ENCODE measurements at places on chromosomes 7 and 10. TPM values are rescaled to one million over a fixed set of nuclear protein-coding genes. Genes with fewer than 3 reads are reported as not detected.

The CYP2C9 gene
- total RNA-seq, result 0.55 TPM

The NRCAM gene
- total RNA-seq, result 5.0 TPM

The TMEM176B gene
- total RNA-seq, result 0.73 TPM

The HECW1 gene
- total RNA-seq, result not detected

The CLRN3 gene
- total RNA-seq, result not detected

The LRRC61 gene
- 21.2 TPM for total RNA-seq

The DENND2A gene
- total RNA-seq, result 0.09 TPM

The SLC13A4 gene
- total RNA-seq, result not detected

The PRLHR gene
- not detected for total RNA-seq

The DEPP1 gene
- 0.66 TPM for total RNA-seq

The NUTM2B gene
- total RNA-seq, result 1.4 TPM

- DNase-seq, result no peak
Observed at GRCh38 chr10:21810582-21811244, 192.8 kb downstream of the DNAJC1 start.

DNA sequence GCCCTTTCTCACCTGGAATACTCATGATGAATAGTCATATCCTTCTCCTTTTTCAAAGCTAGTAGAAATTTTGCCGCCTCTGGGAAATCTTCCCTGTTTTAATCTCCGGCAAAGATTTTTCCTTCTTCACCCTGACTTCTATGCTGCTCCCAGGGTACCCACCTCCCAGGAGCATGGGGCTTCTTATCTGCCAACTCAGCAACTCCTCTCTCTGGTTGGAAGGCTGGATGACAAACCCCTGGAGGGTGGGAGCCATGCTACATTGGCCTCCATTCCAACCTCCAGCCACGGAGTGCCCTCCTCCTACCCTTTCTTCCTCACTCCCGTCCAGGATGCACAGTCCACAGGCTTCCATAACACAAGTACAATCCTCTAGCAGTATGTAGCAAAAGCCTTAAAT, 19.9 kb downstream of the NEUROG3 start:
- DNase-seq, result no peak

DNA sequence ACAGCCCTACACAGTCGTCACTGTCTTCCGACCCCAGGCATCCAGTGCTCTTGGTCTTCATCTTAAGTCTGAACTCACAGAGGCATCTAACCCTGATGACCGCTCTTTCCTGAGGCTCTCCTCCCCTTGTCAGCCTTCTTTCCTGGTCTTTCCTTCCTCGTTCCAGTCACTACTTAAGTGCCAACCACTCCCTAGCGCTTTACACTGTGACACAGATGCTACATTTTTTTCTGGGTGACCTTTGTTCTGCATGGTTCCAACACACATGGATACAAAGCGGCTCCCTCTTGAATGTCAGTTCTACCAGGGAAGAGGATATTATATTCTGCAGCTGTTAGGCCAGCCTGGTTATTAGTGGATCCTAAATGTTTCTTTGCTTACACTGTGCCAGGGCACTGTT, 12.7 kb downstream of the YWHAG start:
- DNase-seq, result no peak

- no peak for DNase-seq
Observed at GRCh38 chr7:31096198-31096876, 44.2 kb downstream of the ADCYAP1R1 start.

DNA sequence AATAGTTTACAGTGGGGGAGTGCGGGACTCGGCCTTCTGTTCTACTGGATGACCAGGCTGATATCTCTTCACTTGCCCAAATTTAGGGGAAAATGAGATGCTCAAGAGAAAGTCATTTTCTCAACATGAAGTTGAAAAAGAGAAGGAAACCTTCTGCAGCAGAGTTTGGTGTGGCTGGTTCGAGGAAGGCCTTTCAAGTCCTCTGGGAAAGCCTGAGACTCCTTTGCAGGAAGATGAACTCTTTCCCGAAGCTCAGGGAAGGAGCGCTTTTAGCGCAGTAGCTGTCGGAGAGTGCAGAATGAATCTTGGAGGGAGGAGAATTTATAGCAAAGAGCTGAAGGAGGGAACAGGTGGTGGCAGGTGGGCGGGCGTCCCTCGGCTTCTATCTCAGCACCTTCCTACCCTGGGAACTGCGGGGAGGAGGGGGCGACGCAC, at the start of gene ATOH7:
TSS of gene ATOH7 (minus strand) at position 297 of the 435 bp plus-strand sequence. CDS start 436 bp downstream, outside the sequence.
- DNase-seq, result no peak

DNA sequence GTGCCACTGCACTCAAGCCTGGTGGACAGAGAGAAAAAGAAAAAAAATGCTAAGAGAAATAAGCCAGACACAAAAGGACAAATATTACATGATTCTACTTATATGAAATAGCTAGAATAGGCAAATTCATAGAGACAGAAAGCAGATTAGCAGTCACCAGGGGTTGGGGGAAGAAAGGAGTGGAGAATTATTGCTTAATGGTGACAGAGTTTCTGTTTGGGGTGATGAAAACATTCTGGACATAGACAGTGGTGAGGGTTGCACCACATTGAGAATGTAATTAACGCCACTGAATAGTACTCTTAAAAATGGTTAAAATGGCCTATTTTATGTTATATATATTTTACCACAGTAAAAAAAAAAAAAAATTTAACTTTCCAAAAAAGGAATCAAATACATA, 6.4 kb upstream of the NT5C2 start:
- DNase-seq, result no peak

GRCh38 chr10:1724921-1725488, 12.3 kb downstream of the ADARB2 start:
- DNase-seq, result no peak

DNA sequence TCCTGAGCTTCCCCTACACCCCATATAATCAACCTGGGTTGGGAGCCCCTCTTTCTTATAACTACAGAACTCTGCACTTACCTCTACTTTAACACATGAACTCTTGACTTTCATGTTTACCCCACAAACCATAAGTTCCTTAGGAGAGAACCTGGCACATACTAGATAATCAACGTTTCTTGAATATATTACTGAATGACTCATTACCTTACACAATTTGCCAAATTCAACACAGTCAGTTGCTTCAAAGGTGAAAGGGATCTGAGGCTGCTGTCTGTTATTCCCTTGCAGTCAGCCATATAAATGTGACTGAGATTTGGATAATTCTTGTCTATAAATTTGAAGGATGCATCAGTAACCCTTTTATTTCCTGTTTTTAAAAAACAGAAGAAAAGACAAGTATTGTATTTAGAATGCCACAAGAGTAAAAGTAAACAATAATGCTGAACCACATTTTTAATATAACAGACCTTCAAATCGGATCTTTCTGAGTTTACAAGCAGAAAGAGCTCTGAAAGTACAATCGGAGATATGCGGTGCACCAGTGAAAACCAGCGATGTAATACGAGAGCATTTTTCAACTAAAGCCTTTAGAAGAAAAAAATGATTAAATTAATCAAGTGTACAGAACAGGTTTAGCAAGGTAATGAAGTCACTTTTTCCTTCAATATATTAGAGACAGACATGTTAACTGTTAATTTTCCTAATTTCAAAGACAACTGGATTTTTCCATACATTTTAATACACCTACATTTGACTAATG, 29.5 kb upstream of the LRRC17 start:
- DNase-seq, result no peak

DNA sequence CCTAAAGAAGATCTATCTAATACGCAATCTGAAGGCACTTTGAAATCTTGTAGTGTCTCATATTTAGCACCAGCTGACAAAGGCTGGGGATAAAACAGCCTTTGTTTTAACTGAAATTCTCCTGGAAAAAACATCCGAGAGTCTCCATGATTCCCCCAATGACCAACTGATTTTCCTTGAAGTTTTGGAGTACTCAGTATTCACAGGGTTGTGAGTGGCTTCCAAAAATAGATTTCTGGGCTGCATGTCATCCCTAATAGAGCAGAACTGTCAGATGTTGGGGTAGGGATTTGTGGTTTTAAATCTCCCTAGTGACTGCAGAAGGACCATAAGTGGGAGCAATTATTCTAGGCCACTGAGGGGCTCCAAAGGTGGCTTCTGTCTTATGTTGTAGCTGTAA, 206.4 kb downstream of the TAX1BP1 start:
- no peak for DNase-seq

GRCh38 chr7:159031135-159031701, 113.4 kb downstream of the VIPR2 start:
- no peak for DNase-seq

DNA sequence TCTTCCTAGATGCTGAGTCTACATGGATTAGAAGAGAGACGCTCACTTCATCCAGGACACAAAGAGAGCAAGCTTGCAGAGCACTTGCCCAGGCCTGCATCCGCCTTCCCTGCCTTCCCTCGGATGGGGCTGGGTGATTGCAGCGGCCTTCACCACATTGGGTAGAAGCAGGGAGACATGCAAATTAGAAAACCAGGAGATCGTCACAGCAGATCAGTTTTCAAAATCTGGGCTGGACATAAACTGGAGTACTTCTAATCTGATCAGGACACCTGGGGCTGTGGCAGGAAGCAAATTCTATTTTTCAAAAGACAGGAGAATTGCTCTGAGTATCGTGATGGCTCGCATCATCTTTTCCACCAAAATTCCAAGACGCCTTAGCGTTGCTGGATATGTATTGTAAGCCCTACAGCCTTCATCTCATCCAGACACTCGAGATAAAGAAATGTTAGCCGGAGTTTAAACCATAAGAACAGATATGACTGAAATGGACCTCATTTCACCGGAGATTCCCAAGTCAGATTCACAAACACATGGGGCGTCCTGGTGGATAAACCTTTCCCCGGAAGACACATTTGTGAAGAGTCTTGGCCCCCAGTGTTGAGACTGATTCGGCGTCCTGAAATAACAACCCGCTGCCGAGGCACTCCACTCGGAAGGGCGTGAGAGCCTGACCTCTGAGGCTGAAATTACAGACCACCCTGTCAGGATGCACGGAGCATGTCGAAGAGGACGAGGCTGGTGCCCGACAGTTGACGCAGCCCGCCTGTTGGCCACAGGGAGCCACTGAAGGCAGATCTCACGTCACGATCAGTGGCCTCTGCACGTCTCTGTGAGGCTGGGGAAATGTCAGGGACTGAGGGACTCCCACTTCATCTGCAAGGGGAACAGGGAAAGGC, 91.2 kb upstream of the PARD3 start:
- no peak for DNase-seq

- no peak for DNase-seq
Observed at GRCh38 chr7:18558503-18558902, 63.0 kb downstream of the HDAC9 start.

DNA sequence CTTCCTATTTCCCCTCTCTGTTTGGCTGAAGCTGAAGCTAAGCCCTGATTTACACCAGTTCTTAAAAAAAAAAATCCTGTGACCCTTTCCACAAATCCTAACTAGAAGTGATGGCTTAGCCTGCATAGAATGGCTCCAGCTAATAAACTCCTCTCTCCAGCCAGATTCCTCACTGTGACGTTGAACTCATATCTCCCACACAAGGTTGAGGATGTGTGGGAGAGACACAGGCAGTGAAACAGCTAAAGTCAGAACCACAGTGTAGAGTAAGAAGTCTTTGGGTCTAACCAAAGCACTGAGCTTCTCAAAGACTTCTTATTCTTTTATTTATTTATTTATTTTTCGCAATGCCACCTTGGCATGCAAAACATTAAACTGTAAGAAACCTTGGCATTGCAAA, 268.3 kb downstream of the SNX13 start:
- DNase-seq, result no peak

DNA sequence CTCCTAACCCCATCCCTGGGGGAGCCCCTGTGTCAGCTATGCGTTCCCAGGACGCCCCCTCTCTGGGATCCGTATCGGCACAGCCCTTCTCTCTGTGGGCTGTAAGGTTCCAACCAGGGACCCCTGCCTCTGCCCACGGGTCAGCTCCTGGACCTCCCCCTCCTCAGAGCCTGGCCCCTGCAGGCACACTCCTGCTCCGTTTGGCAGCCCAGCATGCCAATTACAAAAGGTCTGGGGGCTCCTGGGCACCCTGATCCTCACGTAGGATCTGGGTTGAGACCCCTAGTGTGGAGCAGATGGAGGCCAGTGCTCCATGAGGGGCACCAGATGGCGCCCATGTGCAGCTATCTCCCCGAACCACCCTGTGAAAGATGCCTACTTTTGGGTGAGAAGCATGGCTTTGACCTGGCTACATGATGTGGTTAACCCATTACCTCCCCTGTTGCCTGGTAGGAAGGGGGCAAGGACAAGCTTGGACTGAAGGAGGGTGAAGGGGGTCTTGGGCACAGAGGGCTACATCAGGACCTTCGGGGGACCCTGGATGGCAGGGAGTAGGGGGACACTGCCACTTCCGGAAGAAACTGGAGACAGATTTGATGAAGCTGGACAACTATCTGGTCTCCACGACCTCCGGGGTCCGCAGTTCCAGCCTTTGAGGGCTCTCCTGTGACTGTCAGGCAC, 9.0 kb downstream of the TACR2 start:
- DNase-seq, result no peak

DNA sequence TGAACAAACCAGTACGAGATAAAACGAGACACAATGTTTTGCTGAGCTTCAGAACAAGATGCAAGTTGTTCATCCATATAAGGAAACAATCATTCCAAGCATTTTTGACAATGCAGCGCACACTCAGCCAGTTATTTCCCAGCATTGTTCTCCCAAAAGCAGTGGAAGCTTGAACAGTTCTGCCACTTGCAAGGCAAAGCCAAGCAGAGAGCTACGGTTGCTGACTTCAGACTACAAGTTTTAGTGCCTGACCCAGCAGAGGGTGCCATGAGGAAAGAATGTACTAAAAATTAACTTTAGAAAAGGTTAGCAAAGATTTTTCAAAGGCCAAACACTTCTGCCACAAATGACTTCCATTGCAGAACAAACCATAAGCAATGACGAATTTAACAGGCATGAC, 152.5 kb downstream of the SLC25A13 start:
- DNase-seq, result no peak

GRCh38 chr7:96093435-96093834, 228.5 kb downstream of the SLC25A13 start:
- DNase-seq, result no peak

DNA sequence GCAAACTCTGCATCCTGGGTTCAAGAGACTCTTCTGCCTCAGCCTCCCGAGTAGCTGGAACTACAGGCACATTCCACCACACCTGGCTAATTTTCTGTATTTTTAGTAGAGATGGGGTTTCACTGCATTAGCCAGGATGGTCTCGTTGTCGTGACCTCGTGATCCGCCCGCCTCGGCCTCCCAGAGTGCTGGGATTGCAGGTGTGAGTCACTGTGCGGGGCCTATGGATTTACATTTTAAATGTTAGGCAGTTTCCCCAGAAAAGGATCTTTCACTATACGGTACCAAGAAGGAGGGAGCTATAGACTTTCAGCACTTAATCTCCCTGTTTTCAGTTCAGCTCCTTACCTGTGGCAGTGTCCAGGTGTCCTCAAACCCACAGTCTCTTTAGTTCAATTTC, 50.8 kb downstream of the SIRT1 start:
- no peak for DNase-seq

Data from T-cell (primary cell).